ENCODE measurements at places on chromosomes 5 and 9.

DNA sequence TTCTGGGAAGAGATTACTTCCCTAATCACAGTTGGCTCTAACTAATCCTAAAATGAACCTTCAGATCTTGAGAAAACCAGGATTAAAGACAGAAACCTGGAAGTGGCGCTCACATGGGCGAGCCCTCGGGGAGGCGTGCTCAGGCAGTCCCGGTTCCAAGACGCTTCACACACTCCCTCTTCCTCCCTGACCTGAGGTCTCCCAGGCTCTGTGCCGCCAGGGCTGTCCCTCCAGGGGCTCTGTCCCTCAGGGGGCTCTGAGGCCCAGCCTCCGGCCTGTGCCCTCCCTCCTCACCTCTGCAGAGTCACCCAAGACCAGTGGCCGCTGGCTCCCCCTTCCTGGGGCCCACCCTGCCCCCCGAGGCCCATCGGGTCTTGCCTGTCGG, 10.2 kb downstream of the SLC9A3 start:
- no peak for DNase-seq

DNA sequence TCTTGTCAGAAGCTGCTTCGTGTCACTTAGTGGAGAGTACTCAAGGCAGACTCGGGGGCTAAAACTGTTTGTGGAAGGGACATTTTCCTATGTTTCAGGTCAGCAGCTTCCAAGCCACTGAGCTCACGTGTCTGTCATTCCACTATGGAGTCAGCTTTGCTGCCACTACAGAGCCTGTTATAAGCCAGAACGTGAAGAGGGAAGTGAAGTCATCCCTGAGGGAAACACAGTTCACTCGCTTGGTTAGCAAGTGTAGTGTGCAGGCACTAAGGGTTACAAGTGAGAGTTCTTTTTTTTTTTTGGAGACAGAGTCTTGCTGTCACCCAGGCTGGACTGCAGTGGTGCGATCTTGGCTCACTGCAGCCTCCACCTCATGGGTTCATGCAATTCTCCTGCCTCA, 24.5 kb upstream of the LTC4S start:
- DNase-seq = no peak

DNA sequence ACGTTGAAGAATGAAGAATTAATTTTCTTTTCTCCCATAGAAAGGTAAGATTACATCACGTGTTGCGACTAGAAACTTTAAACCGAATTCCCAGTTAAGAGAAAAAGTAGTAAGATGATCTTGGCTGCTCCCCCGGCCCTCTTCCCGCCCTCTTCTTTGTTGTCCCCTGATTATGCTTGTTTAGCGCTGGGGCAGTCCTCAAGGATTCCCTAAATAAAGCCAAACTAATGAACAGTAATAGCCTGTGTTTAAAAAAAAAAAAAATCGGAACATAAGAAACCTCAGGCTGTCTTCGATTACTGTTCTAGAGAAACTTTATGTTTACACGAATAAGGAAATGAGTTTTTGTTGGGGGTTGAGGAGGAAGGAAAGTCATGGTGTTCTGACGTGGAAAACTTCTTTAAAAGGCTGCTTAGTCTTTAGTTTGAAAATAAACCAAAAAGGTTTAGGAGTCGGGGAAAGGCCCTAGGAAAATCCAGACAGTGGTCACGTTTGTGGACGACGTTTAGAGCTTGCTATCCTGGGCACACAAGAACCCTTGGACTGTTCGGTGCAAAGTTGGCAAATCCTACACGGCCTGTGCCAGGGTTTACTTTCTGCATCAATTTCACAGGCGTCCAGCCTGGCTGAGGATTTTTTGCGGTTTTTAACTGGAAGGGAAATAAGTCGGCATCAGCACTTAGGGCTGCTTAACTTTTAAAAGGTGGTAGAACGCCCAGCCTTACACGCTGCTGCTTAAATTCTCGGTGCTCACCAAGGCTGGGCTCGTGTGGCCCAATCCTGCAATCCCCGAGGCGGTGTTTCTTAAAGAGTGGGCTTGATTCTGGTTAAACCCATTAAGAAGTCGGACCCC, 1.1 kb upstream of the MAT2B start:
- peak; percentile 43 for DNase-seq

DNA sequence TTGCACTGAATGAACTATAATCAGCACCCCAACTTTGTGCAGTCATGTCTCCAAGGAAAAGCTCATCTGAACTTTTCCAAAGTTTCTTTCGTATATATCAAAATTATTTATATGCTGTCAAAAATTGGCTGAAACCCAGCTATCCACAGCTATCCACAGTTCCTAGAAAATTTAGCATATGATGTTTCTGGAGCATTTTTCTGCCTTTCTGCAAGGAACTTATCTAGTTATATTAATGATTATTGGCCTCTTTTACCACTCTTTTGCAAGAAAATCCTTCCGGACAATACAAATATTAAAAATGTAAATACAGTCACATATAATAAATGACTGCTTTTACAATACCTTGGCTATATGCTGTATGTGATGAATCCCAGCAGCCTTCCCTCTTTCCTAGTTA, 270.2 kb downstream of the TMEM167A start:
- no peak for DNase-seq

DNA sequence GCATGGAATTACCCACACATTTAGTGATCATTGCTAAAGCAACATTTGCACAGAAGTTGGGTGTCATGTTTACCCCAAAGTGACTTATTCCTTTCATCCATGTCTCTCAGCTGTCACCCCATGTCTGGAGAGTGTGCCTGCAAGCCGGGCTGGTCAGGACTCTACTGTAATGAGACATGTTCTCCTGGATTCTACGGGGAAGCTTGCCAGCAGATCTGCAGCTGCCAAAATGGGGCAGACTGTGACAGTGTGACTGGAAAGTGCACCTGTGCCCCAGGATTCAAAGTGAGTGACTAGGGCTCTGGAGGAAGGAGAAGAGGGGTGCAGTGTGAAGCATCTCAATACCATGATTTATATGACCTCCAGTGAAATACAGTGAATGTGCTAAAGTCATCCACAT, 99.9 kb upstream of the PRRC1 start:
- DNase-seq = no peak

GRCh38 chr9:17045381-17045940, 89.4 kb upstream of the CNTLN start:
- DNase-seq = no peak

GRCh38 chr9:100324594-100325200, 28.0 kb downstream of the TEX10 start:
- no peak for DNase-seq

- DNase-seq = no peak
Measured at GRCh38 chr5:154729613-154730012, 25.6 kb upstream of the LARP1 start.

- DNase-seq = no peak
Measured at GRCh38 chr9:14221558-14221957, 92.4 kb downstream of the NFIB start.

DNA sequence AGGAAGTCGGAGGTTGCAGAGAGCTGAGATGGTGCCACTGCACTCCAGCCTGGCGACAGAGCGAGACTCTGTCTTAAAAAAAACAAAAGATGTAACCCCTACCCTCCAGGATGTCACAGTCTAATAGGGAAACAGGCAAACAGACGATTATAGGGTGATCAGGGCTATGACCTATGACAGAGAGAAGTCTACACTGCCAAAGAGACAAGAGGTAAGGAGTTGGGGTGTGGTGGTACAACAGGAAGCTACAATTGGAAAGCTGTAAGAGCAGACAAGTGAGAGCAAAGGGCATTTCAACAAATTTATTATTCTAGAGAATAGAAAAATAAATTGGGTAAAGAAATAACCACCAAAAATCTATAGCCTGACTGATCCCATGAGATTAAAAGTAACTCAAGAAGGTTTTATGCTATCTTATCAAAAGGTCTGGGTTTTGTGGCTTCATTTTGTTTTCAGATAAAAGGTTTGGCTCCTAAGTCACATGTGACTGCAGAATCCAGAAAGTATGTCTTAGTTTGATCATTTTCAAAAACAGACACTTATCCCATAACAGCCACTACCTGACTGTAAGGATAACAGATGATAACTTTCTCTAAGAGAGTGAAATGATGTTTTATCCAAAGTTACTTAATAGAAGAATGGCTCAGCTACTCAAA, 7.3 kb downstream of the CDC26 start:
- no peak for DNase-seq

DNA sequence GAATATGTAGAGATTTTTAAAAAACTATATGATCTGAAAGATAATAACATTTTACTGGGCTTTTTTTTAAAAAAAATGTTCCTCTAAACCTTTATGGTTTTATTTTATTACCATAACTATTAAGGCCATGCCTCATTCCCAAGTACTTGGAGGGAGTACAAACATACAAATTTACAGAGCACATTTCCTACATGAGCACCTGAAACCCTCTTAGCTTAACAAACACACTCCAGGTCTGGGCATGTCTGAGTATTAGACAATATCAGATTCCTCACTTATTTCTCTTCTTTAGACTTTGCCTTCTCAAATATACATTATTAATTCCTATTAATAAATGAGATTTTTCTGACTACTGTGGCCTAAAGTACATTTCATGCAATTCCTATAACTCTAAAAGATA, 319.2 kb downstream of the SLCO4C1 start:
- DNase-seq = peak; percentile 4

GRCh38 chr5:136230176-136230575, 37.2 kb upstream of the SMIM32 start:
- DNase-seq = no peak

GRCh38 chr5:67142816-67143215, 53.8 kb downstream of the CD180 start:
- no peak for DNase-seq

- no peak for DNase-seq
Measured at GRCh38 chr5:169696621-169697510, 59.8 kb downstream of the DOCK2 start.

- no peak for DNase-seq
Measured at GRCh38 chr5:142605611-142606010, 80.3 kb downstream of the FGF1 start.

DNA sequence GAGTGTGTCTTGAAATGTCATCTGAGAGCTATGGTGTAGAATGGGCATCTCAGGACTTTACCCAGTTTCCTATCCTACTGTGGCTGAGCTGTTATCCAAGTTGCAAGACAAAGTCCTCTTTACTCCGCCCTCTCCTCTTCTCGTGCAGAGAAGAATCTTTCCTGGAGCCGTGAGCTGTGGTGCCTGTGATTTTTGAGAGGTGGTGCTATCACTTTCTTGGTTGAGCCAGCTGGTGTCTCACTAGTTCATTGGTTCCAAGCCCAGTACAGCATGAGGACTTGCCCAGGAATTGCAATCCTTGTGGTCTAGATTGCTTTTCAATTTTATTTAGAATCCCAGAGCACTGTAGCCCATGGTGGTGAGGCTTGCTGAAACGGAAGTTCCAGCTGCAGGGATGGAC, 2300.3 kb downstream of the MAT2B start:
- DNase-seq = no peak

GRCh38 chr9:86458191-86458855, 104.1 kb upstream of the TUT7 start:
- no peak for DNase-seq

- DNase-seq = no peak
Measured at GRCh38 chr9:93259490-93260262, 75.7 kb downstream of the WNK2 start.

GRCh38 chr5:108212775-108213346, 169.0 kb downstream of the FBXL17 start:
- no peak for DNase-seq

GRCh38 chr9:84218322-84218721, 122.2 kb downstream of the SLC28A3 start:
- DNase-seq = no peak

DNA sequence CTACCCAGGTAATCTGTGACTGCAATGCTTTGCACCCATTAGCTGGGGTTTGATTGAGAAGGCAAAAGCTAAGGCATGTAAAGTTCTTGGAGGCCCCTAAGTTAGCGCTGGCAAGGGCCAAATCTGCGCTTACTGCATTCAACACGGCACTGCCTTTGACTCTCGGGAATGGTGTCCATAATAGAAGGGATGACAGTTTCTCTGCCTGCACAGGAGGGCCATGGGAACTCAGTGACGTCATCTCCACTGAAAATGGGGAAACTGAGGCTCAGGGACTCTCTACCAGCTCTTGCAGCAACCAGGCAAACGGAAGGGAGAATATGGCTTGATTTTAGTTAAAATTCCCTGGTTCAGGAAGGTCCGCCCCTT, 487 bp downstream of the SPATA24 start:
- DNase-seq = no peak

DNA sequence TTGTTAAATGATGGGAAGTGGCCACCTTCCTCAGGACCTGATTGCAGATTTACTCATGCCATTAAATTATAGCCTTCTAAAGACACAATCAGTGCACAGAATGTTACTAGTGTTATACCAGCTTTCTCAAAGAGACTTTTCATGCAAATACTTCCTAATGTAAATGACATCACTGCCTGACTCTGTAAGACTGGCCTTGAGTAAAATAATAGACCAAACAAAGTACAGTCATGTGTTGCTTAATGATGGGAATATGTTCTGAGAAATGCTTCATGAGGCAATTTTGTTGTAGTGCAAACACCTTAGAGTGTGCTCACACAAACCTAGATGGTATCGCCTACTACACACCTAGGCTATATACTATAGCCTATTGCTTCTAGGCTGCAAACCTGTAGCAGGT, 17.0 kb upstream of the C1QTNF3 start:
- no peak for DNase-seq

DNA sequence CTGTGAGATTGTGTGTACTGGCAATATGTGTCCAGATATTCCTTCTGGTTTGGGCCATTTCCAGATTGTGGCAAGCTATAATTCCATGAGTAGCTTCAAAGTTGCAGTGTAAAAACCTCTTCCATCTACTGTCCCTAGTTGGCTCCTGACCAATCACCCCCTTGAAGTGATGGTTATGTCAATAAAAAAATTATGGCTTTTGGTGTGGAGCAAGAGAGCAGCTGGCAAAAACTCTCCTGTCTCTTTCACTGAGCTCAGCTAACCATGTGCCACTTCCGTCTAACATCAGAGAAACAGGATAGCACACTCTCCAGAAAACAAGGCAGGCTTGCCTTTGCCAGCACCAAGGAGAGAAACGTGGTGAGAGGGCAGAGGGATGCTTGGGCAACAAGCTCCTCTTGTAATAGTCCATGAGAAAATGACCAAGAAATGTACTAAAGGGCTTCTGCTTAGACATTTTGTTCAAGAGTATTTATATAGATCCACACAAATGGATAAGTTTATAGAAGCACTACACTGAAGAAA, 914.4 kb upstream of the SEMA6A start:
- DNase-seq = no peak

DNA sequence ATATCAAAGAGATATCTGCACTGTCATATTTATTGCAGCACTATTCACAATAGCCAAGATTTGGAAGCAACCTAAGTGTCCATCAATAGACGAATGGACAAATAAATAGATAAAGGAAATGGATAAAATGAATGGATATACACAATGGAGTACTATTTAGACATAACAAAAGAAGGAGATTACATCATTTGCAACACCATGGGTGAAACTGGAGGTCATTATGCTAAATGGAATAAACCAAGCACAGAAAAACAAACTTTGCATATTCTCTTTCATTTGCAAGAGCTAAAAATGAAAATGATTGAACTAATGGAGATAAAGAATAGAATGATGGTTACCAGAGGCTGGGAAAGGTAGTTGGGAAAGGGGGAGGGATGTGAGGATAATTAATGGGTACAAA, 155.0 kb upstream of the PTGER4 start:
- no peak for DNase-seq
